Nucleus accumbens (tissue), 56 donors: ENCODE measurements at places on chromosomes 12 and 14.

GRCh38 chr14:93980456-93981201 is 4.3 kb upstream of the ASB2 start:
- no peak for DNase-seq

DNA sequence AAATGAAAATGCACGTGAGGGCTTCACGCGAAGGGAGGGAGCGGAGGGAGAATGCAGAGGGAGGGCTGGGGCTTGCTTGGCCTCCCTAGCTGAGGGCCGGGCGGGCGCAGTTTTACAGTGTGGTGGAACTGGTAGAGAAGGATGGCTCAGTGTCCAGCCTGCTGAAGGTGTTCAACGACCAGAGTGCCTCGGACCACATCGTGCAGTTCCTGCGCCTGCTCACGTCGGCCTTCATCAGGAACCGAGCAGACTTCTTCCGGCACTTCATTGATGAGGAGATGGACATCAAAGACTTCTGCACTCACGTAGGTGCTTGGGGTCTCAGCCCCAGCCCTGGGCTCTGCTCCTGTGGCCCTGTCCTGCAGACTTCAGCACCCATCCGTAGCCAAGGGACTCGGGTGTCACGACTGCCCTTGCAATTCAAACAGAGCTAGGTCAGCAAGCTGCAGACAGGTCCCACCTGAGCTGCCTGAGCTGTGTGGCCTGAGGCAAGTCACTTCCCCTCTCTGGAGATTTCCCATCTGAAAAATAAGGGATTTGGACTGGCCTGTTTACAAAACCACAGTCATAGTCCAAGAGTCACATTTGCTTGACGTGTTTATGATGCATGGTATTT is 18.4 kb downstream of the OTUB2 start:
- no peak for DNase-seq

- no peak for DNase-seq
Measured at GRCh38 chr14:56487090-56487667, 92.4 kb upstream of the TMEM260 start.

- DNase-seq: no peak
Measured at GRCh38 chr14:24483604-24484252, 24.3 kb downstream of the CMA1 start.

- DNase-seq: no peak
Measured at GRCh38 chr12:100141666-100141997, 1.0 kb downstream of the BLTP3B start.

DNA sequence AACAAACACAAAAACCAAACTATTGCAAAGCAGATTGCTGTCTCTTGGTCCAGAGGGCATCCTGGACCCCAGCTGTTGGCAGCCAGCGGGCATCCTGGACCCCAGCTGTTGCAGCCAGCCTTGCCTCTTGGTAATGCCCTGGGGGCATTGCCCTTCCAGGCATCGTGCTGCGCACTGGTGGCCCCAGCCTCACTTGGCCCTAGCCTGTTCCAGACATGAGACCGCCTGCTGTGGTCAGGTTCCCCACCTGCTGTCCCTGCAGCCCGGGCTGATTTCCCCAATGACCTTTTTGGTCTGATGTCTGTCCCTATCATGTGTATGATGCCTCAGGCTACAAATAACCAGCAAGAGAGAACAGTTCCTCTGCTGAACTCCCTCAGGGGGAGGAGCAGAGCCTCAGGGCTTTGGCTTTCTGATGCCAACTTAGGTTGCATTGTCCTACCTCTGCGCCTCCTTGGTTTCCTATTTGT is 20.8 kb downstream of the MLXIP start:
- DNase-seq: no peak

DNA sequence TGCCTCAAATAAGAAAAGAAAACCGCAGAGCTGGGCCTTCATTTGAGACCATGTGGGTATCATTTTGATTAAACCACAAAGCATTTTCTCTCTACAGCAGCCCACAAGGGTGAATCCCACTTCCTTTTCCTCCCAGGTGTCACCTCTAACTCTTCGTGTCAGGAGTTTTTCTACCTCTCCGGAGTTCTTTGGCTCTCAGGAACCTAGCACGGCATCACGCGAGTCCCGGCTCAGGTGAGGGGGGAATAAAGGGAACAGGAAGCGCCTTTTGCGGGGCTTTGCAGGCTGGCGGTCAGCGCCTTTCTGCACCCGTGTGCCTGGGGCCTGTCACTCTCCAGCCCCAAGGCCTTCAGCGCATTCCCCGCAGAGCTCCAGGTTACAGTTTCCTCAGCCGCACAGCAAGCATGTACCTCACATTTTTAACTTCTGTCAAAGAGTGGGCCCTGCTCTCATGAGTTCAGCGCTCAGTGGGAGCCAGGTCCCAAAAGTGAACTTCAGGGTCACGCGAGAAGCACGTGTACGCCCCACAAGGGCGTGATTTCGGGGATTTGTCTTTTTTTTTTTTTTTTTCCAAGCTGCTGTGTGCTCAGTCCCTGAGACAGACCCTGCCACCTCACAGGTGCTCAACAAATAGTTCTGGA is 740 bp upstream of the PRPF40B start:
- DNase-seq: no peak
